ENCODE measurements at places on chromosomes 1 and 21. TPM values are rescaled to one million over a fixed set of nuclear protein-coding genes. Genes with fewer than 3 reads are reported as not detected.

- DNase-seq = no peak
Observed at GRCh38 chr1:154406886-154407197, 1.7 kb downstream of the IL6R start.

DNA sequence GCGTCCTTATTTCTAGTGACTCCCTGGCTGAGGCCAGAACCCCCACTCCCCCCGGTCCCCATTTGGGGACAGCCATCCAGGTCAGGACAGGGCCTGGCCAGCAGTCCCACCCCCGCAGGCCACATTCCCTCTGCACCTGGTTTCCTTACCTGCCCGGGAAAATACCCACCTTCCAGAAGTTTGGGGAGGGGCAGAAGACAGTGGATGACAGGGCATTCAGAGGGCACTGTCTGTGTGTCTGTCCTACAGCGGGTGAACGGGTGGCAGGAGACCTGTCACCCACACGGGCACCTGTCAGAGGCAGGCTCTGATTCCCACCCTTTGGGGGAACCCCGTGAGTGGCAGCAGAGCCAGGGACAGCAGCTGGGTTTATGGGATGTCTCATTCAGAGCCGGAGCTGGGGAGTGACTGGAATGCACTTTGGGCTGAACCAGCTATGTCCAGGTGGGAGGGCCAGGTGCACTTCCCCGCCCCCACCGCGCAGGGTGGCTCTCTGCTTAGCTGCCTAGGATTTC, 2.0 kb downstream of the ARHGEF16 start:
- no peak for DNase-seq

The CD1B gene
- not detected for total RNA-seq

The RGS5 gene
- 297 TPM for total RNA-seq
